ENCODE measurements at places on chromosomes 2 and 18.
A peak's percentile ranks its signal among the peaks of the same experiment; 100 is the strongest.

- no peaks in the 10 kb centered on the region for H3K4me1 ChIP-seq
- peaks cover 4% of the 10 kb centered on the region for H3K36me3 ChIP-seq
- no peaks in the 10 kb centered on the region for H3K27me3 ChIP-seq
- no peak overlapping the region for H3K27ac ChIP-seq
- no peak for DNase-seq
- no peak overlapping the region for H3K4me3 ChIP-seq
Observed at GRCh38 chr2:99297994-99298393, 3.0 kb downstream of the LYG1 start.

DNA sequence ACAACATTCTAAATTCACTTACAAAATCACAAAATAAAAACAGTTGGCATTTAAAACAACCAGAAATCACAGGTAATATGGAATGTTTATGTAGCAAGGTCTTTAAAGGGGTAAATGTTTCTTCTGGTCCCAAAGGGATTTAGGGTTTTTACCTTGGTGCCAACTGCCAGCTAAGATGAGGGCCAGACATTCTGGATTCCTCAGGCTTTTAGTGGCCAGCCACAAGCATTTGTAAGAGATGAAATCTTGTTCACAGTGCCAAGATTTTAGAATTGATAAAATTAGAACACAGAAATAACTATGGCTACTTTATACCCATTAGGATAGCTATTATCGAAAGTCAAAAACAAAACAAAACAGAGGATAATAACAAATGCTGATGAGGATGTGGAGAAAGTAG is 60.4 kb upstream of the CDKL4 start:
- no peak for DNase-seq
- no peaks in the 10 kb centered on the region for H3K4me1 ChIP-seq
- no peak overlapping the region for H3K4me3 ChIP-seq
- peaks cover 3% of the 10 kb centered on the region for H3K36me3 ChIP-seq

DNA sequence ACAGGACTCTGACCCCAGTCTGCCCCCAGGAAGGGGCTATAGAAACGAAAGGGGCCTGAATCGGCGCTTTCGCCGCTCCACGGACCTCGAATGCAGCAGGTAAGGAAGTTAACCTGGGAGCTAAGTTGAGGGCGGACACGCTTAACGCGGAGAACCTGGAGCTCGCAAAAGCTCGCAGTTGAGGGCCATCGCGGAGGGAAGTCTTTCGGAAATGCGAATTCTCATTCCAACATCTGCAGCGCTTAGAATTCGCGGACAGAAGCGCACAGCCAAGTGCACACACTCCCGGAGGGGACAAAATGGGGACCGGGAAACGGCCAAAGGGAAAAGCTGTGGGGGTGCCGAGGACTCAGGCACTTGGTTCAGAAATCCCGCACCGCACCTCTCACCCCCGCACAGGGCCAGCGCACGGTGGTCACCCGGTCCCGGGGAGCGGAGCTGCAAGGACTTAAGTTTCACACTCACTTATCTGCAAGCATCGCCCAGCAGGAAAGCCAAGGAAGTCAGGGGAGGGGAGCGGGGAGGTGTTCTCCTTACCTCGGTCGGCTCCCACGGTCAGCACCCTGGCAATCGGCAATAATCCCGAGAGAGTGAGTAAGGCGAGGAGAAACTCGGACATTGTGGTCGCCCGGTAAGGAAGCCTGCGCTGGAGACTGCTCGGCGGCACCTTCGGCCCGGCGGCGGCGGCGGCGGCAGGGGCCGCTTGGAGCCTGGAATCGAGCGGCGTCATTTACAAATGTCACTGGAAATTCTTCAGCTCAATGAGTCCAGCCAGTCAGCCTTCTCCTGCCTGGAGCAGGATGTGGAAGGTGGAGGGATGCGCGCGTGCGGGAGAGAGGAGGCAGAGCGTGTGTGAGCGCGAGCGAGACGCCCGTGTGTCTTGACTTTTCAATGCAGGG is 456 bp downstream of the LRP1B start:
- peaks cover 2% of the 10 kb centered on the region for H3K27me3 ChIP-seq
- peak overlapping the region; percentile 82 for H3K27ac ChIP-seq
- peak overlapping the region; percentile 79 for H3K4me3 ChIP-seq
- no peaks in the 10 kb centered on the region for H3K36me3 ChIP-seq

DNA sequence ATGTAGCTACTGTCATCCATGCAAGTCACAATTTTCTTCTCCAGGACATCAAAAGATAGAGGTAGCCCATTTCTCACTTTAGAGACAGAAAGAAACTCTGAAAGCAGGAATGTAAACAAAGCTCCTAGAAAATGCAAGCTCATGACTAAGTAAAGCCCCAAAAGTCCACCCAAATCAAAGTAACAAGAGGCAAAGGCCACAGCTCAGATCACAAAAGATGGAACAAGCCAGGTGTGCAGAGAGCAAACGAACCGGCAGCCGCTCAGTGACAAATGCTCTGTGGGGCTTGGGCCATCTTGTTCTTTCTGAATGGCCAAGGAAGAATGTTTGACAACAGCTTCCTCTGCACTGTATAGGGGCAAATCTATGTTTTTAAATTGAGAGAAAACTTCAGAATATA is 201.0 kb downstream of the CYRIA start:
- no peak for DNase-seq
- H3K4me1 ChIP-seq = no peaks in the 10 kb centered on the region
- no peak overlapping the region for H3K27ac ChIP-seq
- no peak overlapping the region for H3K4me3 ChIP-seq
- no peaks in the 10 kb centered on the region for H3K27me3 ChIP-seq
- no peaks in the 10 kb centered on the region for H3K36me3 ChIP-seq

GRCh38 chr2:111171337-111171930 is 50.7 kb downstream of the BCL2L11 start:
- no peak for DNase-seq
- no peak overlapping the region for H3K4me3 ChIP-seq
- no peaks in the 10 kb centered on the region for H3K27me3 ChIP-seq
- H3K4me1 ChIP-seq = peaks cover 5% of the 10 kb centered on the region
- no peaks in the 10 kb centered on the region for H3K36me3 ChIP-seq

DNA sequence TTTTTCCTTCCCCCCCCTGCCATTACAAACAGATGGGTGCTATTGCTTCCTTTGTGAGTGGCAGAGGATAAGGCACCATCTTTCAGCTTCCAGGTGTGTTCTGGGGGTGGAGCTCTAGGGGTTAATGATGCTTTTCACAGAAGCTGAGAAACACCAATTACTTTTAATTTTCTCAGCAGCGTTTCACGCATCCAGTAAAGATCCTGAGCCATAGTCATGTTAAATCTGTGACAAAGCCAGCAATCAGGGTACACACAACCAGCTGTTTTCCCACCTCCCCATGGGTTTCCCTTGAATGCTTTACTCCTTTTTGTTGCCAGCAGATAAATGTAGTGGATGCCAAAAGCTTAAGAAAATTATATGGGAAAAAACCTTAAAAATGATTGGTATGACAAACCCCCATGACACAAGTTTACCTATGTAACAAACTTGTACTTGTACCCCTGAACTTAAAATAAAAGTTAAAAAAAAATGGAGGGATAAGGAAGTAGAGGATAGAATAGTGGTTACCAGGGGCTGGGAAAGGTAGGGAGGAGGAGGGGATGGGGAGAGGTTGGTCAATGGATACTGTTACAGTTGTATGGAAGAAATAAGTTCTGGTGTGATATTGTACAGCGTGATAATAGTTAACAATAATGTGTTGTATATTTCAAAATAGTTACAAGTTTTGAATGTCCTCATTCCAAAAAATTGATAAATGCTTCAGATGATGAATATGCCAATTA is 70.0 kb downstream of the ACOXL start:
- H3K27me3 ChIP-seq = no peaks in the 10 kb centered on the region
- no peak for DNase-seq
- H3K36me3 ChIP-seq = no peaks in the 10 kb centered on the region
- no peaks in the 10 kb centered on the region for H3K4me1 ChIP-seq
- no peak overlapping the region for H3K4me3 ChIP-seq
- H3K27ac ChIP-seq = no peak overlapping the region

DNA sequence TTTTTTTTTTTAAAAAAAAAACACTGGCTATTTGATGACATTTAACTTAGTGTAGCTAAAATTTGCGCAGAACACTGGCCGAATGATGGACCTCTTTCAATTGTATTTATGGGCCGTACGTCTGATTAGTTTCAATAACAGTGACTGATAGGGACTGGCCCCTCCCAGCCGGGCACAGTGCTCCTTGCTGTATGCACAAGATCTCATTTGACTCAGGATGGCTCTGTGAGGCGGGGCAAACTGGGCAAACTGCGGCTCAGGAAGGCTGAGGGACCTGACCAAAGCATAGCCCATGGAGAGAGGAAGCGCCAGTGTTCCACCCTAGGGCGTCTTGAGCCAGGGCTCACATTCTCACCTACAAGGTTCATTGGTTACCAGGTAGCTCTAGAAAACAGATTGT is 21.2 kb downstream of the TRAF3IP1 start:
- H3K4me3 ChIP-seq = no peak overlapping the region
- no peak overlapping the region for H3K27ac ChIP-seq
- H3K36me3 ChIP-seq = peaks cover 45% of the 10 kb centered on the region
- H3K4me1 ChIP-seq = peaks cover 20% of the 10 kb centered on the region
- no peak for DNase-seq
- no peaks in the 10 kb centered on the region for H3K27me3 ChIP-seq

DNA sequence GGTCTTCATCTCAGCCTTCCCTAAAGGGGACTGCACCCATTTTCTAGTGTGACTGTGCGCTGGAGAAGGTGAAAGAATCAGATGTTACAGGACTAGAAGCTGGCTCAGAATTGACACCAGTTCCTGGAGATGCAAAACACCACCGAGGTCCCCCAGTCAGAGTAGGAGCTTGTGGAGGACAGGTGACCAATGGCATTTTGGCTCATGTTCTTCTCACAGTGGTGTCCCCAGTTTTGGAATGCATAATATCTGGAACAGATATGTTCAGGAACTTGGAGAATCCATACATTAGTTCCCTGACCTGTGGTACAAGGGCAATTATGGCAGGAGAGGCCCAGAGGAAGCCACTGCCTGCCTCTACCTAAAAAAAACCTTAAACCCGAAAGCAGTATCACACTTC is 66.3 kb downstream of the PSMG2 start:
- H3K36me3 ChIP-seq = no peaks in the 10 kb centered on the region
- H3K4me1 ChIP-seq = no peaks in the 10 kb centered on the region
- H3K27me3 ChIP-seq = no peaks in the 10 kb centered on the region
- no peak for DNase-seq
- no peak overlapping the region for H3K27ac ChIP-seq

DNA sequence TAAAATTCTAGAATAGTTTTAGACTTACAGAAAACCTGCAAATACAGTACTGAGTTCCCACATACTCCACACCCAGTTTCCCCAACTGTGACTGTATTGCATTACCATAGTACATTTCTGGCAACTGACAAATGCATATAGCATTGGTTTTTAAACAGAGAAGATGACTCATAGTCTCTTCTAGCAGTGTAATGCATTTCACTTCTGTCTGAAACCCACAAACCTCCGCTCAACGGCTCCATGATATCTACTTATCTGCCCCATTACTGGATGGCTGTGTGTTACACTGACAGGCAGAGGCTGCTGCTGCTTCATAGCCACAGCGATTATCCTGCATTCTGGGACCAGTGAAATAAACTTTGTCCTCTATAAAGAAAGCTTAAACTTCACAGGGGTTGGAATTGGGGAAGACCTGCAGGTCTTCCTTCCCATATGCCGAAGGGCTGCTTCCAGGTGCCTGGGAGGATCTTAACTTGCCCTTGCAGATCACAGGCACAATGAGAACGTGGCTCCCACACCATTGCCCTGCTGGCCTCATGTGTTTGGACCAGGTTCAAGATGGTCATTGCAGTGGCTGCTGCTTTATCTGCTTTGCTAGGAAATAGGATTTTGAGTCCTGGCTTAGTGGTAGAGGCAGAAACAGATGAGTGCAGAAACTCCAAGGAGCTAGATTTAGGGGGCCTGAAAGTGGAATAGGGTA is 742.6 kb upstream of the HS6ST1 start:
- no peak overlapping the region for H3K27ac ChIP-seq
- peaks cover 7% of the 10 kb centered on the region for H3K4me1 ChIP-seq
- H3K27me3 ChIP-seq = no peaks in the 10 kb centered on the region
- DNase-seq = no peak
- no peaks in the 10 kb centered on the region for H3K36me3 ChIP-seq

DNA sequence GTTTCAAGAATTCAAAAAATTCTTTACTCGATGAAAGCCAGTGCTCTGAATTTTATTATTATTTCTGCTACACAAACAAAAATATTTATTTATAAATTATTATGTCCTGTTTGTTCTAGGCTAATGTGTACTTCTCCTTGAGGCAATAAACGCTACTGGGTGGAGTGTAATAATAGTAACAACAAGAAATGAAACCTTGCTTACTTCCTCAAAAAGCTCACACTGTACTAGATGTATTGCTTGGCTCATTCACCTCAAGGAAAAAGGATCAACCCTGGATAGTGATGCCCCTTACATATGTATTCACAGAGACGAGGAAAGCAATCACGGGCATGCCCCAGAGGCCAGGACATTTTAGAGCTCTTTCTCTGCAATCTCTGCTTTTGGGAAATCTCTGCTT is 685.6 kb upstream of the NXPH2 start:
- no peak for DNase-seq
- no peaks in the 10 kb centered on the region for H3K4me1 ChIP-seq
- H3K36me3 ChIP-seq = no peaks in the 10 kb centered on the region

- H3K27me3 ChIP-seq = peaks cover 39% of the 10 kb centered on the region
- no peak within 1 kb of the TSS for H3K27ac ChIP-seq
- peaks cover 28% of the 10 kb centered on the region for H3K4me1 ChIP-seq
- peak within 1 kb of the TSS; percentile 31 for H3K4me3 ChIP-seq
- DNase-seq = peak; percentile 48
Observed at GRCh38 chr18:77249569-77250500, at the start of gene GALR1. Gene GALR1, plus strand, starts transcription at chr18:77249848. Its CDS starts 701 bp downstream, at chr18:77250549.

DNA sequence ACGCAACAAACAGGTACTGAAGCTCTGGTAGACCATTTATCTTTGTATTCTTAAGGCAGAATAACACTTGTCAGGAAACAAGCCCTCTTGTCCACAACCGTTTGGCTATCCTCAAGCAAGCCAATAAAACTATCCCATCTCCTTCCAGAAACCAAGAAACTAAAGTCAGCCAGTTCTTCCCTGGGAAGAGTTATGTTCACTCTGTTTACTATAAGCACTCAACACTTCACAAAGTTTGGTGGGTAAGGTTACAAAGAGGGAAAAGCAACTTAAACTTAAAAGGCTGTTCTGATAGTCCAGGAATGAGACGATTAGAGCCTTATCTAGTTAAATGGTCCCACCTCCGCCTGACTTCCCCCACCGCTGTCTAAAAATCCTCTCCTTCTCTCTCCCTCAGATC is 25.6 kb downstream of the LRP2 start:
- H3K4me1 ChIP-seq = no peaks in the 10 kb centered on the region
- H3K27me3 ChIP-seq = no peaks in the 10 kb centered on the region
- no peaks in the 10 kb centered on the region for H3K36me3 ChIP-seq
- DNase-seq = no peak
- no peak overlapping the region for H3K4me3 ChIP-seq
- H3K27ac ChIP-seq = no peak overlapping the region
